ENCODE measurements at places on chromosomes 16 and 17.

DNA sequence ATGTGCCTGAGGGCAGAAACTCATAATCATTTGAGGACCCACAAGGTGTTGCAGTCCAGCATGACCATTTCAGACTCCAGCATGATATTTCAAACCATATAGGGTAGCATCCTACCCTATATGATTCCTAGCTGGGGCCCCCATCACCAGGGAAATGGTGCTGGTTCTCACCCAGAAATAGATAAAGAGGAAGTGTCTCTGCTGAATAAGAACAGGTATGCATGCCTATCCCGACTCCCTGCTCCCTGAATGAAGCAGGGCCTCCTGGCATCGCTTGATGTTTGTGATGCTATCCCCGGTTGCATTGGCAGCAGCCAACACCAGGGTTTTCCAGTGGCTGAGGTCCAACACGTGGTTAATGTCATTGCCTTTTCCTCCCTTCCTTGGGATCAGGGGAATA is 17.1 kb upstream of the HEATR6 start:
- DNase-seq = no peak

GRCh38 chr17:17322516-17323510 is 19.6 kb downstream of the NT5M start:
- DNase-seq = no peak

GRCh38 chr17:45221081-45222013 is at the start of gene FMNL1:
FMNL1 (plus strand) TSS chr17:45221885; CDS start chr17:45222125, 240 bp downstream.
- DNase-seq = no peak

GRCh38 chr16:1631931-1632637 is 19.9 kb downstream of the CRAMP1 start:
- DNase-seq = no peak

All from stimulated activated CD8-positive, alpha-beta memory T cell treated with anti-CD3 and anti-CD28 coated beads, Interleukin-4, amount 100 ng/mL, for 1 hour (primary cell).